ENCODE measurements at places on chromosomes 11 and 22.

DNA sequence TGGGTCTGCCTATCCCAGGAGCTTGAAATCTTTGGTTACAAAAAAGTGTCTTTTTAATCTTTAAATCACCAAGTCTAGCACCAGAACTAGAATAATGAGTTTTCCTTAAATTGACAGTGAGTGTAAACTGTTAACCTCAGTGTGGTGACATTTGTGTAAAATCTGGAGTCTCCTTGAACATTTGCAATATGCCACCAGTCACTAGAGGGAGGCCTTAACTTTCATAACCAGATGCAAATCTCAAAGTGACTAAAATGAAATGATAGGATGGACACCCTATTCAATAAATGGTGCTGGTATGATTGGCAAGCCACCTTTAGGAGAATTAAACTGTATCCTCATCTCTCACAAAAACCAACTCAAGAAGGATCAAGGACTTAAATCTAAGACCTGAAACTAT, 8.3 kb upstream of the SCGB1D2 start:
- peak; percentile 12 for DNase-seq

DNA sequence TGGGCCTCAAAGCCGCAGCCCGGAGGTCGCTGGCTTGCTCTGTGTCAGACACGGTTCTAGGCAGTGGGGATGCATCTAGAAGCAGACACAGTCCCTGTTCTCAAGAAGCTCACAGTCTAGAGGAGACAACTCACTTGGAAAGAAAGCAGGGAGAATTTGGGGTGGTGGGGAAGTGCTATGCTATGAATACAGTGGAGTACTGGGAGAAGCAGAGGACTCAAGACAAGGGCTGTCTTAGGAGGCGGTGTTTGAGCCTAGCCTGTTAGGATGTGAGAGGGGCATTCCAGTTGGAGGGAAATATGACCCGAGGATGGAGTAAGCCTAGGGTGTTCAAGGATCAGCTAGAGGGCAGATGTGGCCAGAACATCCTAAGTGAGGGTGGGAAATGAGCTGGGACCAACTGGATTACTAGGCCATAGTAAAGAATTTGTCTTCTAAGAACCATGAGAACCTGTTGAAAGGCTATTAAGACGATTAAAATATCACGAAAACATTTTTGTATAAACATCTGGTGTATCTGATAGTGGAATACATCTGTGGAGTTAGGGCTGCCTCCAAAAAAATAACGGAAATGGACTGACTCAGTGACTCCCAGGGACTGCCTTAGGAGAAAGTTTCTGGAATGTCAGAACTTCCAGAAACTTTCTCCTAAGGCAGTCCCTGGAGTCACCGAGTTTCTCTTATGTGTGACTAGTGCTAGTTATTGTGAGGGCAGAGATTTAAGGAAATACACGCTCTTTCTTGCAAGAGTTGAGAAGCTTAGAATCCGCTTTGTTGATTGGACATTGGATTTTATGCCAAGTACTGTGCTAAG, 1.1 kb upstream of the PITPNB start:
- no peak for DNase-seq

DNA sequence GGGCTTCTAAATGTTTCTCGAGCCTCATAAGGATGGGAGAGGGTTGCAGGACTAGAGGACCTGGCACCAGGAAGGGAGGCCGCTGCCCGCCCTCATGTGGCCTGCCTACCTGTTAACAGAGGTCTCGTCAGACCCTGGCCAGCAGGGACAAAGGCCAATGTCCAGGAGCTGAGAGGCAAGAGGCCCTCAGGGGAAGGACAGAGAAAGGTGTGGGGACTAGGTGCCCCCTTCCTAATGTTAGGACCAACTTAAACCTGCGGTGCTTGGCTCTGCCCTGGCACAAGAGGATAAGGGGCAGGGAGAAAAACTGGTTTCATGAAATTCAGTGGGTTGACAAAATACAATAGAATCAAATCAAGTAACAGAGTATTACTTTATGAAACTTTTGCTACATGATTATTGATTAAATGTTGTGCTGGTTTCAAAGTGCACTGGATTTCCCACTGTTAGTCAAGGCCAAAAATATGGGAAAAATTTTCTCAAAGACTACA, 20.0 kb upstream of the SYT12 start:
- no peak for DNase-seq

DNA sequence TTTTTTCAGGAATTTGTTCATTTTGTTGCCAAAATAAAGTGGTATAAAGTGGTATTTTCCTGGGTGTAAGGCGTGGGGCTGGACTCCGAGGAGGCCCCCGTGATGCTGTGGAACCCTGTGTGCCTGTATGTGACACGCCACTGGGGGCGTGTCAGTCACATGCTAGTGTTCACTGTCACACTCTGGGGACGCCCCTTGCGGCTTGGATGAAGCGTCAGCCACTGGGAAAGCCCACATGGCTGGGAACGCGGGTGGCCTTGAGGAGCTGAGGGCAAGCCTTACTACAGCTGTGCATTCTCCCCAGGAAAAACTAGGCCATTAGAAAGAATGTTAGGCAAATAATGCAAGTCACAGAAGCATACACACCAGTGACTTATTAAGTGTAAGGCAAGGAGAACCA, 77.0 kb upstream of the SLC25A18 start:
- no peak for DNase-seq

DNA sequence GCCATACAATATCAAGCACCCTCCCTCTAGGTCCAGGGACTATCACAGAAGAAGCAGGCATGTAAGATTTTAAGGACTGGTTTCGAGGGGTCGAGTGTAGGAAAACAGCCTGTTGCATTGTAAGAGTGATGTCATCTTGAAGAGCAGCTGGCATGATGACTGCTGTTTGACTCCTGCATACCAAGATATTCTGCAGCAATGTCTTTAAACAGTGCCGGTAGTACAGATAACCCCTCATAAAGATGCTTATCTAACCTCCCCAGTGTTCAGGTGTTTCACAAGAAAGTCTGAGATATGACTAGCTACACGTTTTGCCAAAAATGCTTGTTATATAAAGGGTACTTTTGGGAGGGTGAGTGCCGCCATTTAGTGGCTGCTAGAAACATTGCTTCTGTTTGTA, 12.0 kb downstream of the FAM111A start:
- DNase-seq, result no peak

DNA sequence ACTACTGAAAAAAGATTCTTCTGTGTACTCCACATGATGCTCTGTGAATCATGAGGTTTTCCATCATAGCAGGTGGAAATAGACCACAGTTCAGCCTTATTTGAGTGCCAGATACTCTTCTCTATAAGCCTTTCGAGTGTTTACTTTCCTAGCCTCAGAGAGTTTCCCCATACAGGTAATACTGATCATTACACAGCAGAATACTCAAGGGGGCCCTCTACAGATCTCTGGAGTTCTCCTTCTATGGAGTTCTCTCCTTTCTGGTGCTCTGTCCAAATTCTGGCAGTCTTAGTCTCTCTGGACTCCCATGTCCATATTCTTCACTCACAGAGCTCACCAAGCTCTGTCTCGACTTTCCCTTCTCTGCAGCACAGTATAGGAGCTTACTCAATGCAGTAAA, 175.7 kb upstream of the CARD18 start:
- no peak for DNase-seq

- no peak for DNase-seq
Observed at GRCh38 chr22:49918911-49919881, 762 bp downstream of the CRELD2 start.

DNA sequence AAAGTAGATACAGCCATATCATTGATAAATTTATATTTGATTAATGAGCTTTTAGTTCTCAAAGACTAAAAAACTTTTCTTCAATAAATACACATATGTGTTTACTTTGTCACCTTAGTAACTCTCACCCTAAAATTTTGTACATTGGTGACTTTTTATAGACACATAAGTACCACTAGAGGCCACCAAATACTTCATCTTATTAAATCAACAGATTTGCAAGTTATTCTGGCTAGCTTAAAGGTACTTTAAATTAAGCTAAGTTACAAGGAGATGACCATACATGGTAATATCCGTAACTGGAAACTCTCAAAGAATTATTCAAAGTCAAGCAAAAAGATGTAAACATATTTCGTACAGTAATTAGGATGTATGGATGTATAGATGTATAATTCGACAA, 112.2 kb downstream of the SBF2 start:
- DNase-seq, result no peak

DNA sequence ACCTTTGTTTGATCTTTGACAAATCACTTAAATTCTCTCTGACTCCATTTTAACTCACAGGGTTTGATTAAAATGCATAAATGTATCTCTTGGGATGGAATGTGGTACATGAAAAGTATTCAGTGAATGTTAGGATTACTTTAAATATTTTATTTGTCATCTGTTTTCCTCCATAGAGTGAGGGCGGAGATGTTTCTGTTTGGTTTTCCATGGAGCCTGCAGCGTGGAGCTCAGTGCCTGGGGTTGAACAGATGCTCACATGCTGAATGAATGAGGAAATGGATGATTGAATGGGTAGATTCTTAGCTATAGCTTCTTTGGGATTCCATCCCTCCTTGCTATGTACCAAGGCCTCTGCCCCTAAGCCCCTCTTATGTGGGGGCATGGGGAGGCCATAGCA, 10.0 kb downstream of the TSPAN18 start:
- no peak for DNase-seq

GRCh38 chr11:72008728-72009127, 10.0 kb downstream of the IL18BP start:
- no peak for DNase-seq

DNA sequence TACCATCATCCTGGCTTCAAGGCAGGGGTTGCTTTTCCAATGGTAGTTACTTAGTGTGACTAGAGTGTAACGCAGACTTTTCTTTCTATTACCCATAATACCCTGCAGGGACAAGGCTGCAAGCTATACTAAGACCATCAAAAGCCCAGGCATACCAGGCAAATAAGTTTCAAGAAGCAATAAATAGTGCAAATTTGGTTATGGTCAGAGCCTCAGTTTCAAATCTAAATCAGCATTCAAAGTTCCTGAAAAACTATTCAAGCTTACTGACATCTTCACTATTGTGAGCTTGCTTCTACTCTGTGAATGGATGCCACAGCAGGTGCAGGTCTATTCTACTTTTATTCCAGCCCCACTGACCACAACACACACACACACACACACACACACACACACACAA, 2.5 kb upstream of the HBB start:
- no peak for DNase-seq
